Neural progenitor cell (in vitro differentiated cells): ENCODE measurements at places on chromosomes 4 and X. TPM values are rescaled to one million over a fixed set of nuclear protein-coding genes. Genes with fewer than 3 reads are reported as not detected.

DNA sequence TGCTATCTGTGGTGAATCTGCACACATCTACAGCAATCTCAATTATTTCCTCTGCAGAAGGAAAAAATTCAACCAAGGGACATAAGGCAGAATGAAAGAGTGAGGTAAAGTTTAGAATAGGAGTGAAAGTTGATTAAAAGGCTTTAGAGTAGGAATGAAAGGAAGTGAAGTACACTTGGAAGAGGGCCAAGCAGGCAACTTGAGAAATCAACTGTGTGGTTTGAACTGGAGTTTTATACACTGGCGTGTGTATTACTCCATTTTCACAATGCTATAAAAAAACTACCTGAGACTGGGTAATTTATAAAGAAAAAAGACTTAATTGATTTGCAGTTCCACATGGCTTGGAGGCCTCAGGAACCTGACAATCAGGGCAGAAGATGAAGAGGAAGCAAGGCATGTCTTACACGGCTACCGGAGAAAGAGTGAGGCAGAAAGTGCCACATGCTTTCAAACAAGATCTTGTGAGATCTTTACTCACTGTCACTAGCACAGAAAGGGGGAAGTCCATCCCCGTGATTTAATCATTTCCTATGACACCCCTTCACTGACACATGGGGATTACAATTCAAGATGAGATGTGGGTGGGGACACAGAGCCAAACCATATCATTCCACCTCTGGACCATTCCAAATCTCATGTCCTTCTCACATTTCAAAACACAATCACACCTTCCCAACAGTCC is 234.8 kb downstream of the IL15 start:
- DNase-seq: no peak

DNA sequence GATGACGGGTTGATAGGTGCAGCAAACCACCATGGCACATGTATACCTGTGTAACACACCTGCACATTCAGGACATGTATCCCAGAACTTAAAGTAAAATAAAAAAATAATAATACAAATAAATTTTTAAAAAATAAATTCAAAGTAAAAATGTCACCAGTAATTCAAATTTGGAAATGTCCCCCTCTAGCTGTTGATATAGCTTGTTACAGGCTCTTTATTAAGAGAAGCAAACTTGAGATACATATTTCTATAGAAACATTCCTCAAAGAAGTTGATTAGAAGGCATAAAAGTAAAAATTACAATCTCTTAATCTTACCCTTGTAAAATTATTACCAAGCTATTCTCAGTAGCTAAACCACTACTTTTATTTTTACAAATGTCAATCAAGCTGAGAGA is 1397.0 kb downstream of the FAM133A start:
- DNase-seq: no peak

NXF2 gene
- 0.12 and 0.22 TPM in 2 replicates for total RNA-seq

GPR82 gene
- not detected in 2 replicates for total RNA-seq

GRCh38 chr4:16129336-16129735 is 45.5 kb upstream of the PROM1 start:
- DNase-seq: no peak

MSANTD1 gene
- total RNA-seq: 0.17 and 0.25 TPM in 2 replicates

DNA sequence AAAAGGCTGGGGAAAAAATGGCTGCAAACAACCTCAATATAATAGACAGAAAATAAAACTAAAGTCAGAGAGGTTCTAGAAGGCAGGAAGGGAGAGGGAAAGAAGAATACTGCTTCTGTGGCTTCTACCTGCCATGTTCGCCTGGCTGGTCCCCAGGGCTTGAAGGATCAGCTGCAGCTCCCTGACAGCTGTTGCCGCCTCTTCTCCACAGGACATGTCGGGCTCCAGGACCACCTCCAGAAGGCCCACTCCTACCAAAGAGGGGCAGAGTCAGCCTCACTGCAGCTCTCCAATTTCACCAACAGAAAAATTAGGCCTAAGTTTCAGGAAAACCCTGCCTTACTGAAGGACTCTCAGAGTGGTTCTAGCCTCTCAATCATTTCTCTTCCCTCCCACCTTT is 44.9 kb downstream of the GATB start:
- DNase-seq: no peak

GRCh38 chr4:153465615-153466080 is 512 bp upstream of the TMEM131L start:
- DNase-seq: peak; percentile 54

DNA sequence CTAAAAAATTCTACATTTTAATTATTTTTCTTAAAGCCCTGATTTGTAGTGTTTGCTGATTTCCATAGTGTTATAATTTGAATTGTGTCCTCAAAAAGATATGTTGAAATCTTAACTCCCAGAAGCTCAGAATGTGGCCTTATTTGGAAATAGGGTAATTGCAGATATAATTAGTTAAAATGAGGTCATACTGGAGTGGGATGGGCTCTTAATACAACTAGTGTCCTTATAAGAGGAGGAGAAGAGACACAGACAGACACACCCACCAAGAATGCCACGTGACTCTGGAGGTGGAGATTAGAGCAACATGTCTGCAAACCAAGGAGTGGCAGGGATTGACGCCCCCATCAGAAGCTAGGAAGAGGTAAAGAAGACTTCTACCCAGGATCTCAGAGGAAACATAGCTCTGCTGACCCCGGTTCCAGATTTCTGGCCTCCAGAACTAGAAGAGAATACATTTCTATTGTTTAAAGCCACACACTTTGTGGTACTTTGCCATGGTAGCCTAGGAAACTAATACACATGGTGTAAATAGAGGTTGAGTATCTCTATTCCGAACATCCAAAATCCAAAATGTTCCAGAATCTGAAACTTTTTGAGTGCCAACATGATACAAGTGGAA is 70.5 kb upstream of the IRF2 start:
- DNase-seq: no peak

F8A2 gene
- total RNA-seq: not detected in 2 replicates

- peak; percentile 42 for DNase-seq
Observed at GRCh38 chr4:164571593-164572390, 182.1 kb upstream of the SMIM31 start.

DNA sequence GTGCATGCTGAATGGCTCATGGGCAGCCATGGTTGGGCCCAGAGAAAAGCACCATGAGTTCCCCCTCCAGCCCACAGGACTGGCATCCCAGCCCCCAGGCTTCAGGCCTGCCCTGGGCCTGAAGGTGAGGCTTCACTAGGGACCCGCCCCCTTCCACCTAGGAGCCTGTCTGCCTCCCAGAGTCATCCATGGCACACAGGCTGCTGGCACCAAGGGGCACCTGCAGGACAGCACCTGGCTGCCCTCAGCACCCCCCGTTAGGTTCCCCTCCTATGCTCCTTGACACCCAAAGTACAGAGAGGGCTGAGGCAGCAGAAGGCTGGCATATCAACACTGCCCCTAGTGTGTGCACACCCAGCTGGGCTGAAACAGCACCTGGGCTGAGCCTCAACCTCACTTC is 566.7 kb upstream of the PCDH7 start:
- no peak for DNase-seq

DNA sequence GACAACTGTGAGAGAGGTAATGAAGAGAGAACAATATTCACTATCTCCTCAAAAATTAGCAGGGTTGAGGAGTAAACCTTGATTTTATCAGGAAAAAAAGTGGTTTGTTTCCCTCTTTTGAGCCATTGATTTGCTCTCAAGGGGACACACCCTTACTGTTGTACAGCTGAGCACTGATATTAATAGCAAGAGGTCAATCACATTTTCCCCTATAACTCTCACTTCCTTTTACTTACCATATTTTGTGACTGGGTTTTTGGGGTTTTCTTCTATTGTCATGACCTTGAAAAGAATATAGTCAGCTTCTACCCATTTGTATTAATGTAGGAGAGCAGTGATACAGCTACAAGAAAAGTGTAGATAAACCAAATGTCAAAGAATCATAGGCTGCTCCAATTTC is 70.2 kb upstream of the LONRF3 start:
- DNase-seq: no peak

GRCh38 chr4:56655209-56655626 is 25.9 kb downstream of the HOPX start:
- DNase-seq: peak; percentile 57
